Activated effector memory CD4-positive, alpha-beta T cell treated with Interleukin-2 at 50 U/mL for 16 hours (primary cell): ENCODE measurements at places on chromosomes 13 and 19.

- DNase-seq = no peak
Observed at GRCh38 chr13:97226013-97226412, 3.9 kb downstream of the MBNL2 start.

GRCh38 chr19:49749771-49750170, 13.3 kb downstream of the TSKS start:
- DNase-seq = no peak

DNA sequence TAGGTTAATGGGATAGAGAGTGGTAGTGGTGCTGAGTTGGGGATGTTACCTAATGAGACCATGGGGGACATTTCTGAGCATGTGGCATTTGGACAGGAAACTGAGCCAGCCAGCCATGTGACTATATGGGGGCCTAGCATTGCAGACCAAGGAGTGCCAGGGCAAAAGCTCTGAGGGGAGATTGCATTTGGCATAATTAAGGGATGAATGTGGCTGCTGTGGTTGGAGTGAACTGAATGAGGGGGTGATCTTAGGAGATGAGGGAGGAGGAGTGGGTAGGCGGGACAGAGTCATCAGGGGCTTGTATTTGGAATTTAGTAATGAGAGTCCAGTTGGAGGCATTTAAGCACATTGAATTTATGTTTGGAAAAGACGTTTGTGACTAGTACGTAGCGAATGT, 6.6 kb downstream of the PCCA start:
- no peak for DNase-seq

- DNase-seq = no peak
Observed at GRCh38 chr13:102183509-102184182, 218.2 kb downstream of the FGF14 start.

DNA sequence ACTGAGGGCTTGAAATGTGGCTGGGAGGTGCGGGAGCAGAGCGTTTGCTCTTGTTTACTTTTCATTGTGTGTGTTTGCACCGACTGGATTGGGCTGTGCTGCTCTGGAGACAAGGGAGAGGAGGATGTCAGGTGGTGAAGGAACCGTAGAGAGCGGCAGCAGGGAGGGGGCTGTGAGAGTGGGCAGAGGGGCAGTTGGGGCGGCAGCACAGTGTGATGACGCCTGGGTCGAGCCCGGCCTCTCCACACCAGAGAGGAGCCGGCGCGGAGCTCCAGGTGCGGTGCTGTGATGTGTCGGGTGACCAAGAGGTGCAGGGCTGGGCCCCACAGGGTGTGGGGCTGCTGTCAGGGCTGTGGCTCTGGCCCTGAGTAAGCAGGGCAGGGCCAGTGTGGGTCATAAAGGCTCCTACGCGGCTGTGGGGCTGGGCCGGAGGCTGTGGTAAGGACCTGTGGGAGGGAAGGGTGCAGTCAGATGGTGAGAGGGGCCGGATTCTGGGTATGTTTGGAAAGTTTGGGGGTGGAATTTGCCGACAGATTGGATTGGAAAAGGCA, 10.5 kb downstream of the NAXD start:
- no peak for DNase-seq

- DNase-seq = no peak
Observed at GRCh38 chr19:869245-870177, 10.0 kb downstream of the CFD start.

- DNase-seq = no peak
Observed at GRCh38 chr13:78662467-78662866, 3.5 kb upstream of the OBI1 start.

DNA sequence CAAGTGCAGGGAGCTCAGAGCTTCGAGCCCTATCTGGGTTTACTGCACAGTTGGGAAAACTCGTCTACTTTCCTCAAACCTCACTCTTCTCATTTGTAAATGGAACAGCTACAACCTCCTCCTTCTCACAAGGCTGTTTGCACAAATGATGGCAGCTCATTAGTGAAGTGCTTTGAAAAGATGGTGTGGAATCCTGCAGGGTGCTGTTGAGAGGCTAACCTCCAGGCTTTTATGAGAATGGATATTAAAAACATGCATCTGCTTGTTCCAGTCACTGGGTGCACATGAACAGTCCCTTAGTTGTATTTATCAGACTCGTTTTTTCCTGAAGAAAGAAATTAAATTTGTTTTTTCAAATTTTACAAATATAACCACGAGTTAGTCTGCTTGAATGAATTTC, 36.6 kb downstream of the PCDH8 start:
- DNase-seq = no peak

DNA sequence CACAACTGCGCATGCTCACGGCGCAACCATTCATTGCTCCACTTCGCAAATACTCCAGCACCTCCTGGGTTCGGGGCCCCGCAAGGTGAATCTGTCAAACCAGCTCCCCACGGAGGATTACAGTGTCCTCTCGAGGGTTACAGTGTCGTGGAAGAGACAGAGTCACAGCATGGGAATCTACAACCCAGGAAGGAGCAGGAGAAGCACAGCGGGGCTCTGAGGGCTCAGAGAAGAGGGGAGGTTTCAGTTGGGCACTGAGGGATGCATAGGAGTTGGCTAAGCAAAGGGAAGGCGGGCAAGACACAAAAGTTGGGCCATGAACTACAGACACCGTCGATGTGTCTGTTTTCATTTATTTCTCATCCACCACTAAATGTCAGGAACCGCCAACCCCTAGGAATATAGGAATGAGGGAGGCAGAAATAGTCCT, 1.0 kb upstream of the GTF2F1 start:
- DNase-seq = no peak

DNA sequence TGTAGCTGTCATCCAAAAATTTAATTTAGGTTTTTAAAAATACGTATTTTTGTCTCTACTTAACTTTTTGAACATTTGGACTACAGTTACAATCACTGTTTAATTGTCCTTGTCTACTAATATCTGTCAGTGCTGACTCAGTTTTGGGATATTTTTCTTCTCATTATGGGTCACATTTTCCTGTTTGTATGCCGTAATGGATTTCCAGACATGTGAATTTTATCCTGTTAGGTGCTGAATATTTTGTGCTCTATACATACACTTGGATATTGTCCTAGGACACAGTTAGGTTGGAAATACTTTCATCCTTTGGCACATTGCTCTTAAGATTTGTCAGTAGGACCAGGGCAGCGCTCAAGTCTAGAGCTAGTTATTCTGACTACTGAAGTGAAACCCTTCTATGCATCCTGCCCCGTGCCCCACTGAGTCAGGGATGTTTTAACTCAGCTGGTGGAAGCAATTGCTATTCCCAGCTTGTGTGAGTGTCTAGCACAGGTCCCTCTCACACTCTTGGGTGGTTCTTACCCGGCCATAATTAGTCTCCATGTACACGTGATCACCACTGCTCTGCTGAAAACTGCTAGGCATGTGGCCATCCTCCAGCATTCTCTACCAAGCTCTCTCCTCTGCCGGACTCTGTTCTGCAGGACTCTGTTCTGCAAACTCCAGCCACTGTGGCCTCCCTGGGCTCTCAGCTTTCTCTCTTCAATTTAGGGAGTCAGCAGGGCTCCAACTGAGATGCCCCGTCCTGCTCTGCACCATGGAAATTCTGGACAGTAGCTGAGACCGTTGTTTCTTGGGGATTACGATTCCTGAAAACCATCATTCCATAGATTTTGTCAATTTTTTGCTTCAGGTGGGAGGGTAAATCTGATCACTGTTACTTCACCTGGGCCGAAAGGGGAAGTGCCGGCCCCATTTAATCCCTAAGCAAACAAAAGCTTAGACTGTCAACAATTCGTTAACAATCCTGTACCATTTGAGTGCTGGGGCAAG, 11.1 kb downstream of the PROZ start:
- no peak for DNase-seq

- DNase-seq = no peak
Observed at GRCh38 chr13:48178126-48178525, 54.9 kb upstream of the ITM2B start.

GRCh38 chr13:68417801-68418200, 1187.7 kb upstream of the PCDH9 start:
- no peak for DNase-seq

- DNase-seq = no peak
Observed at GRCh38 chr13:76846363-76846762, 39.8 kb downstream of the KCTD12 start.

DNA sequence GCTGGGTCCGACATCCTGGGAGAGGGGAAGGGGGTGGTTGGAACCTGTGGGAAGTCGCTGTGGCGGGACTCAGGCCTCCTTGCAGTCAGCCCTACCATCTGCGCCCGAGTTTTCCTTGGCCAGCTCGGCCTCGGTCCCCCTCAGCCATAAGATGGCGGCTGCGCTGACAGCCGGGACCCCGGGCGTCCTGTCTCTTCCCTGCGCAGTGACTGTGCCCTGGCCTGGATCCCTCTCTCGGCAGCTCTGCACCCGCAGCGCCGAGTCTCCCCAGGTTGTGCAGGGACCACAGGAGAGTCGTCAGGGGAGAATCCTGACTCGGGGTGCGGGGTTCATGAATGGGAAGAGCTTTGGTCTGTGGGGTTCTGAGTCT, 345 bp downstream of the ZNF257 start:
- no peak for DNase-seq

- DNase-seq = no peak
Observed at GRCh38 chr19:49065905-49066512, 1.4 kb upstream of the NTF4 start.

DNA sequence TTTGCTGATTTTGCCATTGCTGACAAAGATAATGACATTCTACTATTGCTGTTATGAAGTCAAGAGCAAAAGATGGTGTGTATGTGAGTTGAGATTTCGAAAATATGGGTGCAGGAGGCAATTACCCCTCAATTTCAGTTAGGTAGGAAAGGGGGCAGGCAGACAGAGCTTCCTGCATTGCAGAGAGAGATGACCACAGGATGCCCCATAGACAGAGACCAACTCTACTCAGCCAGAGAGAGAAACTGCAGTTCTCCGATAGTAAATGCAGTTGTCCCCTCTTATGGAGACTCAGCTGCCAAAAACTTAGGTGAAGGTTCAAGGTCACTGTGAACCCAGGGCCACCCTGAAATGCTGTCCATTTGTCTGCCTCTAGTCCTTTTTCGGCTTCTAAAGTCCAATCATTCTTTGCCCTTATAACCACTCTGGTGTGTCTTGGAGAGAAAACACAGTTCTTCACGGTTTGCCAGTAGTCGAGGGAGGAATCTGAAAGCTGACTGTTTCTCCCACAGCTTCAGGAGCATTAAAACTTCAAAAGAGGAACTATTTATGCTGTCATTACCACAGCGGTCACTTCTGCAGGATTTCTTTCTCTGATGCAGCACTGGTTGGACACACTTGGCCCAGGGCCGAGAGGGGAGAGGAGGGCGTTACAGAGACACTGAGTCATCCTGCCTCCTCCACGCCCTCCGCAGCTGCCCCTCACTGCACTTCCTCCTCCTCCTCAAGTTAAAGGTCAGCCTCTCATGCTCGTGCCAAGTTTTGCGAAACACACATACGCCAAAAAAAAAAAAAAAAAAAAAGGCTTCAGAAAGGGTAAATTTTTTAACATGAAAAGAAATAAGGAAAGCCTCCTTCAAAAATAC, 264.3 kb downstream of the FOXO1 start:
- DNase-seq = no peak

DNA sequence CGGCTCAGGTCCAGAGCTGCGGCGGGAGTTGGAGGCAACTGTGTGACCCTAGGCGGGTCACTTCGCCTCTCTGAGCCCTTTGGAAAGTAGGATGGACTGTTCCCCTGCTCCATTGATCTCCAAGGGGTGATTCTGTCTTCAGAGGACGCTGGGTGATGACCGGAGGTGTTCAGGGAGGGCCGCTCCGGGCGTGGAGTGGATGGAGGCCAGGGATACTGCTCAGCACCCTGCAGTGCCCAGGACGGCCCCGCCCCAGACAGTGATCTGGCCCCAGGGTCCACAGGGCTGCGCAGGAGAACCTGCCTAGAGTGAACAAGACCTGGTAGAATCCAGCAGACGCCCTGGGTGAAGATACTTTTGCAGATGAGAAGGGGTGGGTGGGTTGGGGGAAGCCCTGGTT, 7.0 kb downstream of the NCLN start:
- DNase-seq = no peak

DNA sequence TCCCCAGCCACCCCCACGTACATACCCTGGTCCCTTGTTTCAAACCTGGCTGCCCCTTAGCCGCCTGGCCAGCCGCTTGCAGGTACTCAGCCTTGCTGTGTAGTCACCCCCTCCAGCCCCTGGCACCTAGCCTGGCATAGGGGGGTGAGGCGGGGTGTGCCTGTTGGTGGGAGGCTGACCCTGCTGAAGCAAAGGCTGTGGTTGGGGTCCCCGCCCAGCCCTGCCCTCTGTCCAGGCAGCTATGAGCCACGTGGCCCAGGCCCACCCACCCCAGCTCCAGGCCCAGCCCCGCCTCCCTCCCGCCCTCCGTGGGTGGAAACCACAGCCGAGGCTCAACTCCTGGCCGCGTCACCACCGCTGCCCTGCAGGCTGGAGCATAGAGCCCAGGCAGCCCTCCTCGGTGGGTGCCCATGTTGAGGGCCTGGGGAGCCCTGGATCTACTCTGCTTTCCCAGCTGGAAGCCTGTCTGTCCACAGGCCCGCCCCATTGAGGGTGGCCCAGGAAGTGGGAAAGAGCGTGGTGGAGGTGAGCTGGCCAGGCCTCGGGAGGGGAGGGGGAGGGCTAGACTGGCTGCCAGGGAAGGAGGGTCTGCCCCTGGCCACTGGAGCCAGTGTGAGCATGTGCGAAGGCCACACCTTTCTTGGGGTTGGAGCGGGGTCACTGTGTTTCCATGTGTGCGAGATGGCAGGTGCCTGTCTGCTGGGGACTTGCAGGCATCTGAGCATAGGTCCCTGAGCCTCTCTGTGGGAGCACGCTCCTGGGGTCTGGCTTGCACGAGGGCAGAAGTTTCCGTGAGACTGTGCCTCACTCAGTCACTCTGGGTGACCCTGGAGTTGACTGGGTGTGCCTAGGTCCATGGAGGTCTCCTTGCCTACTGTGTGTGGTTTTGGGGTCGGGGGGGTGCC, 31.0 kb downstream of the PAK4 start:
- no peak for DNase-seq

DNA sequence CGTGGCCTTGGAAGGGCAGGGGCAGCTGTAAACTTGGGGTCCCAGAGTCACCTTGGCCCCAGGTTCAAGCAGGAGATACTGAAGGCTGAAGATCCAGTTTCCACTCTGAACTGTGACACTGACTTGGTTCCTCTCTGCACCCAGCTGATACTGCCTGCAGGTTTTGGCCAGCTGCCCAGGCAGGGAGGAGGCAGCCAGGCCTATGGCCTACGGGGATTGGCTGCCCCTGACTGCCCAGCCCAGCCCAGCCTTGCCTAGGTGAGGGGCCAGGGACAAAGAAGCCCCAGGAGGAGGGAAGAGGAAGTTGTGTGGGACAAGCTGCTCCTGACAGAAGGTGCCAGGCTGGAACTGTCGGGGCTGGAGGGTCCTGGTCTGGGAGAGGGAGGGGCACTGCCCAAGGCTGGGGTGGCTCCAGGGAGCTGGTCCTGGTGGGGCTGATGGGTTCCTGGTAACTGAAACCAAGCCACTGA, 51.7 kb upstream of the CYP4F8 start:
- no peak for DNase-seq
